ENCODE measurements at places on chromosomes 2 and 18. TPM values are rescaled to one million over a fixed set of nuclear protein-coding genes. Genes with fewer than 3 reads are reported as not detected.

DNA sequence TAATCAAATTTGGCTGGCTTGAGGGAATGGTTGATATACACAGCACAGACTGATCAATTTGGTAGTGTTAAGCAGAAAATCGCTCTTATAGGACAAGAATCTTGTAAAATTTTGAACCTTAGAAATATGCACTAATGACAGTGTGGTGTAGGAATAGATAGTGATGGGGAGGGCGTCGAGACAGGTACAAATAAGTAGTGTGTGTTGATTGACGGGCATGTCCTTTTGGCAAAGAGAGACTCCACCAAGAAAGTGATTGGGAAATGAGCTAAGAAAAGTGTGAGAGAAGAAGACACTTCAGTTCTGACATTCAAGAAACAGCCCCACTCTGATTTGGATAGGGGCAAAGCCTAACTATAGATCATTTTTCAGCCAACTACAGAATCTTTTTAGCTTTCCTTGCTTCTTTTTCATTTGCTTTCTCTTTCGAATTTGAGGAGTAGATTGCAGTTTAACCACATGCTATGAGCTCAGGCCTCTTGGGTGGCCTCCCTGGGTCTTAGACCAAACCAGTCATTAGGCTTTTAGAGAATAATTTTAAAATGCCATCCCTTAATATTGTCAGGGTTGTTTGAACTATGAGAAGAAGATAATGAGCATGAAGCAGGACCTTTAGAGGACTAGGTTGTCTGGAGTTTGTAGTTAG lies 127.1 kb downstream of the CERS6 start:
- no peak for DNase-seq

DNA sequence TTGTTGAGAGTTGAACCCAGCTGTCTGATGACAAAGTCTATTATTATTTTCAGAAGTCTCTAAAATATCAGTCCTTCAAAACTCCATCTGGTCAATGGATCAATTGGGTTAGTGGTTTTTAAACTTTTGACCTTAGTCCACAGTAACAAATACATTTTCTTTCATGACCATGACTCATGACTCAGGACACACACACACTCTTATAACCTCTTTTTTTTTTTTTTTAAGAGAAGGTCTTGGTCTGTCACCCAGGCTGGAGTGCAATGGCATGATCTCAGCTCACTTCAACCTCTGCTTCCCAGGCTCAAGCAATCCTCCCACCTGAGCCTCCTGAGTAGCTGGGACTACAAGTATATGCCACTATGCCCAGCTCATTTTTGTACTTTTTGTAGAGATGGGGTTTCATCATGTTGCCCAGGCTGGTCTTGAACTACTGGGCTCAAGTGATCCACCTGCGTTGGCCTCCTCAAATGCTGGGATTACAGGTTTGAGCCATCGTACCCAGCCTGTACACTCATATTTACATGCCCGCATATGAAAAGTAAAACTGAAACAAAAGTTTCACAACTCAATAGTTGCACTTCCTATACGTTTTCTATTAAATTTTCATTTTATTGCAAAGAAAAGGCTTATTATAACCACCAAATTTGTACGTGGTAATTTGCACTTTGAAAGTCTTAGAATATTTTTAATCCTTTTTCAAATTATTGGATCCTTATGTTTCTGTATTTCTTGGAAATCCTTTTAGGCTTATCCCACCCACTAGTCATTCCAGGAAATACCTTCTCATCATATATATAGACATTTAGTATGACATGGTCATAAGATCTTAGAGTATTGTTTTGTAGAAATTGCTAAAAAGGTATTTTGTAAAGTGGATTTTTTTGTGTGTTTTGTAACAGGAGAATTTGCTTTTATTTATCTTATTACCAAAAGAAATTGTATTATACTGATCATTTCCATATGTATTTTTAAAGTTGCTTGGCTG lies 199.0 kb downstream of the LPIN1 start:
- DNase-seq: no peak

DNA sequence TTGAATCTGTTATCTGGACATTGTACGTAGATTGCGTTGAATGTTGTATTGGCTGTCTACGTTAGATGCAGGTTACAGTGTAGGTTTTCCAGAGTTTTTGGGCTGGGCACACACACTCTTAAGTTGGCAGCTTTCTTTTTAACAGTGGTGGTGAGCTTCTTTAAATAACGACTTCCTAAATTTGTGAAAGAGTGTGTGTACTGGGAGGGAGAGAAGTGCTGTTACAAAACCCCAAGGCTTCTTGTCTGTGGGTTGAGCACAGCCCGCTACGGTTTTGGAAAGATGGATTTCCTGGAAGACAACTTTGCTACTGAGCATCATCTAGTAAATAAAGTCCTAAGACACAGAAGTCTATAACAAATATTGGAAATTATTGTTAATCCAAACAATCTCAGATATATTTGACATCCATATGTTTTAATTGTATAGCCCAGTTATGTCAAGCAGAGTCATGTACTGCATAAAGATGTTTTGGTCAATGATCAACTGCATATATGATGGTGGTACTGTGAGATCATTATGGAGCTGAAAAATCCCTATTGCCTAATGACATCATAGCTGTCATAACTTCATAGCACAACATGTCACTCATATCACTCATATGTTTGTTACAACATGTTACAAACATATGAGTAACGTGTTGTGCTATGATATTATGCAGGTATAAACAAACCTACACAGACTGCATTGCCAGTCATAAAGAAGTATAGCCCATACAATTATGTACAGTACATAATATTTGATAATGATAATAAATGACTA lies 7.9 kb upstream of the THUMPD2 start:
- no peak for DNase-seq

Gene TCF7L1
- total RNA-seq: 57.2 TPM

GRCh38 chr18:45839414-45840395 lies 14.2 kb downstream of the SIGLEC15 start:
- DNase-seq: no peak

DNA sequence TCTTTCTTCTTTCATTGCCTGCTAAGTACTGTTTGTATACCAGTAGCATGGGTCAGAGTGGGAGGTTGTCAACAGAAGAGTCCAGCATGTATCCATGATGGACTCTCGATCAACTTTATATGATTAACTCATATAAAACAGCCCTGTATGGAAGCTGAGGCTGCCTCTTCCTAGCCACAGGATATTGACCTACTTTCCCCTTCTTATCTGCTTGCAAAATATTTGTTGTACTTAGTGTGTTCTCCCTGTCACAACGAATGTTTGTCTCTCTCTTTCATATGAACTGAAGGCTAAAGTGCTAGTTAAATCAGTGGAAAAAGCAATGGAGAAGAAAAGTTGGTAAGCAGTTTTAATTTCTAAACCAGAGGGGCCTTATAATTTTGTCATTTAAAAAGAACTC lies 17.8 kb downstream of the MYO1B start:
- DNase-seq: no peak

- no peak for DNase-seq
Measured at GRCh38 chr18:22639026-22639463, 221.3 kb upstream of the CTAGE1 start.

Gene RNF25
- total RNA-seq: 28.7 TPM

- DNase-seq: no peak
Measured at GRCh38 chr2:214995926-214996670, 142.3 kb downstream of the ABCA12 start.

Gene SNED1
- 2.5 TPM for total RNA-seq

Gene IL36G
- not detected for total RNA-seq

- no peak for DNase-seq
Measured at GRCh38 chr2:208781166-208781565, 374.6 kb downstream of the PTH2R start.

Gene C2orf78
- not detected for total RNA-seq

Gene MZT2B
- 190 TPM for total RNA-seq

DNA sequence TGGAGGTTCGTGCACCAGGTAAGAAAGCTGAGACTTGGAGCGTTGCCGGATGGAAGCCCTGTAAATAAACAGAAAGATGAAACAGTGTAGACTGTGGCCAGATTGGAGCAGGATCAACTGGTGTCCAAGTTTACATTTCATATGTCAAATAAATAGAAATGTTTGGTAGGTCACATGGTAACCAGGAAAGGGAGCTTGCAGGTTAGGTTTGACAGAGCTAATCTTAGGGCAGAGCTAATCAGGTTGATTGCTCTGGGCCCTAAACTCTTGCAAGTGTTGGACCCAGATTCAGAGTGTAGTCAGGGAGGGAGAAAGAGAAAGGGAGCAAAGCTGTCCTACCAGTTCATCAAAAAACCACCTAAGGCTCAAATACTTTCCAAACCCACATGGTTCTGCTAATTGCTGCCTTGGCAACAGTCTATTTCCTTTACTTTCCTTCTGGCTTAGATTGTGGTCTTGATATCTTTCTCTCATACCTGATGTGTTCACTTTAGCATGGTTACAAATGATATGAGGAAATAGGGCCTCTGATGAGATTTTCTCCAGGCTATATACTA lies 63.2 kb downstream of the G6PC2 start:
- no peak for DNase-seq

Gene CAVIN2
- total RNA-seq: 0.11 TPM

DNA sequence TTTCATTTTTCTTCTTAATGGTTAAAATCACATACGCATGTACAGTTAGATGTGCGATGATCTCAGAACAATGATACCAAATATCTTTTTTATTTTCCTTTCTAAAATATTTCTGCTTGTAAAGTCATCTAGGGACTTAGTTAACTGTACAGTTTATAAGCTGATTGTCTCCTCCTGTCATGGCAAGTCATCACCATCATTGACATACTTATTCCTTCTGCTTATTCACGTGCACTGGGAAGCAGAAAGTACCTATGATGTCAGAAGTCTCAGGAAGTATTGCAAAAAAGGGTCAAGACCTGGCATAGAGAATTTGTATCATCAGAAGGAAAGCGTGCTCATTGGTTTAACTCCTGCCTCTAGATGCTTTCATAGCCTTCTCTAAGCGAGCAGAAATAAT lies 154.2 kb downstream of the DSC3 start:
- no peak for DNase-seq

DNA sequence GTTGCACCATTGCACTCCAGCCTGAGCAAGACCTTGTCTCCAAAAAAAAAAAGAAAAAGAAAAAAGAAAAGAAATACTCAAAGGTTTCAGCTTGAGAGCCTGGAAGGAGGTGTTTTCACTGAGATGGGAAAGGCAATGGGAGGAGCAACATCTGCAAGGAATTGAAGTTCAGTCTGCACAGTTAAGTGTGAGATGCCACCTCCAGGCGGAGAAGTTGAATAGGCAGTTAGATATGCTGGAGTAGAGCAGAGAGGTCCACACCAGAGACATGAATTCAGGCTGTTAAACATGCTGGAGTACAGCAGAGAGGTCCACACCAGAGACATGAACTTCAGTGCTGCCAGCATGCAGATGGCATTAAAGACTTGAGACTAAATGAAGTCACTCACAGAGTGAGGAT lies 41.4 kb upstream of the DTNB start:
- no peak for DNase-seq

GRCh38 chr2:133360190-133360589 lies 208.1 kb downstream of the NCKAP5 start:
- no peak for DNase-seq

DNA sequence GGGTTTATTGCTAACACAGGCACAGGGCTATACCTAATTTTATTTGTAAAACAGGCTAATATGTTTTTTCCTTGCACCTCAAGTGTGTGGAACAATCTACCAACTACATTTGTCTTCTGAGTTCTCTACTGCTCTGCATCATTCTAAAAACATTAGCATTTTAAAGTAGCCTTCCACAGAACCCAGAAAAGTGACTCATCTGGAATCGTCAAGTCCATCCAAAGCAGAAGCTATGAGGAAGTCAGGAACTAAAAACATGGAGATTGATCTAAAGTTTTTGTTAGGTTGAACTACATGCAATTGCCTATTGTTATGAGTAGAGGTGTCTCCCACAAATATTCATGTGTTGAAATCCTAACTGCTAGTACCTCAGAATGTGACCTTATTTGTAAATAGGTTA lies 70.9 kb downstream of the SUCLG1 start:
- no peak for DNase-seq

DNA sequence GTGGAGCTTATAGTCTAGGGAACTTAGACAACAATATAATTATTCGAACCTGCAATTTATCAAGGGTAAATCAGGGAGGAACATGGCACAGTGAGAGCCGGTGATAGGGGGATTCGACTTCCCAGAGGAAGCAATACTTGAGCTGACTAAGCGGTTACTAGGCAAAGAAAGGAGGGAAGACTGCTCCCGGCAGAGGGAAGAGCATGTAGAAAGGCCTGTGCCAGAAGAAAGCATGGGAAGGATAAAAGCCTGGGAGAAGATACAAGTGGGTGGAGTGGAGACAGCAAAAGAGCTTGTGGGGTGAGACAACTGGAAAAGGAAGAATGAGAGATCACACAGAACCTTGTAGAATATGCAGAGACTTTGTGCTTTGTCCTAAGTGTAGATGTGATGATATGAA lies 93.3 kb downstream of the MARCHF4 start:
- no peak for DNase-seq

- DNase-seq: no peak
Measured at GRCh38 chr18:40676668-40677067, 1278.4 kb upstream of the PIK3C3 start.

GRCh38 chr18:47215554-47216138 lies 35.8 kb downstream of the SKOR2 start:
- peak; percentile 19 for DNase-seq

DNA sequence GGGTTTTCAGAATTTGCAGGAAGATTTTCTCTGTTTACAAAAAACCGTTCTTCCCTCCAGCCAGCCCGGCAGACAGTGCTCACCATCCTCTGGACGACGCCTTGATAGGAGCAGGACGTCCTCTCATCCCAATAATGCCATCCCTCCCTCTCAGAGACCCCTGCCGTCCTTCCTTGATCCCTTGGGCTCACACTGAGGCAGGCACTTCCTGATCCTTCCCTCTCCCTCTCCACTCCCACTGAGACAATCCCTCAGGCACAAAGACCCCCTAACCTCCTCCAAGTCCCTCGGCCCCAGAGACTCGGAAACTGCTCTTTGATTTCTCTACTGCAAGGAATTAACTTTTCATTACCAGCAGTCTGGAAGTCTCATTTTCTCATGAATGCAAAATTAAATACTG lies 42.5 kb downstream of the PAX3 start:
- DNase-seq: no peak

Gene AMER3
- total RNA-seq: 7.0 TPM

DNA sequence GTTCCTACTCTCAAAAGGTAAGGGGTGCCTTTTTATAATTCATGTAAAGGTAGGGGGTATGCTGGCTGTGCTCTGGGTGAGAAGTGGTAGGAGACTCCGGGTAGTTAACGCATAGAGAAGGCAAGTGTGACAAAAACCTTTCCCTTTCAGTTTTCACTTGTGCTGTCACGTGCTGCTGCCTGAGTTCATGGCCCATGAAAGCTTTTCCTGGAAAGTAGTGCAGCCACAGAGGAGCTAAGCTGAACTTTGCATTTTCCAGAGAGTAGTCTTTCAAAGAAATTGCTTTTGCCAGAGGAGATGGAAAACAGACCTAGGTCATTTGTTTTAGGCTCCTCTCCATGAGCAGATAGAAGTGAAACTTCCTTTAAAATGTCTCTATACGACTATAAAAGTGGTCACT lies 44.7 kb downstream of the THSD7B start:
- no peak for DNase-seq
